ENCODE measurements at places on chromosomes 4 and X.

GRCh38 chrX:18883234-18883960 lies 100.5 kb downstream of the PHKA2 start:
- DNase-seq = no peak

- no peak for DNase-seq
These were observed 169.9 kb upstream of the AADAT start for GRCh38 chr4:170259631-170260153.

GRCh38 chr4:40596522-40596921 lies 33.1 kb downstream of the RBM47 start:
- DNase-seq = no peak

DNA sequence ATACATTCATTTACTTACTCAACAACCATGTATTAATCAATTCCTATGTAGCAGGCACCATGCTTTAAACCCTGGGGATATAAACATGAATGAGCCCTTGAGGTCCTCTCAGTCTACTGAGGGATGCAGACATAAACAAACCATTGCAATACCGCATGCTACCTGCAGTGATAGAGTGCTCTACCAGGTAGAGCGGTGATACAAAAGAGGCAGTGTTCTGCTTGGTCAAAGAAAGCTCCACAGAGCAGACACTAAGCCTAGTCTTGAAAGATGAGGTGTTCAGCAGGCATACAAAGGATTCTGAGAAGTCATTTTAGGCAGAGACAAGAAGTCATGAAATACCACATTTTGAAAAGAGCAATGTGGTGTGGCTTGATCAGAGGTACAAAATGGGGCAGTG lies 26.9 kb upstream of the AMOT start:
- no peak for DNase-seq

- no peak for DNase-seq
These were observed 466.3 kb upstream of the ACTRT1 start for GRCh38 chrX:128518508-128518907.

DNA sequence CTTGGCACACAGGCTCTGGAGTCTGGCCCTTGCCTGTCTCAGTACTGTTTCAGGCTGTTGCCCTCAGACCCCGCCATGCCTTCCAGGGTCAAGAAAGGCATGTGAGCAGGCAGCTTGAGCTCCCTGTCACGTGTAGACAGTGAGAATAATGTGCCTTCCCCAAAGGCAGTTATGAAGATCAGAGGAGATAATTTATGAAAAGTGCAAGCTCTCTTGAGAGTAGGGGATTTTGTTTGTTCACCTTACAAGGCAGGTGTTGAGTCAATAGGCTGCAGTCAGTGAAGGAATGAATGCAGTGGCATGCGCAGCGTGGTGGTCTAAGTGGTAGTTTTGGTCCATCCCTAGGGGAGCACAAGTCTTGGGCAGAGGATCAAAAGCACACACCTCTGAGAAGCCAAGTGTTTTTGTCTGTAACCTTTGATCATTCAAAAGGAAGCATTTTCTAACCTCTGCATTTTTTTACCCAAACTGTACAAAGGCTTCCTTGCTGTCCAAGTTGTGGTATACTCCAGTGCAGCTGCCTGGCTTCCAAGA lies 14.4 kb downstream of the HADH start:
- no peak for DNase-seq

DNA sequence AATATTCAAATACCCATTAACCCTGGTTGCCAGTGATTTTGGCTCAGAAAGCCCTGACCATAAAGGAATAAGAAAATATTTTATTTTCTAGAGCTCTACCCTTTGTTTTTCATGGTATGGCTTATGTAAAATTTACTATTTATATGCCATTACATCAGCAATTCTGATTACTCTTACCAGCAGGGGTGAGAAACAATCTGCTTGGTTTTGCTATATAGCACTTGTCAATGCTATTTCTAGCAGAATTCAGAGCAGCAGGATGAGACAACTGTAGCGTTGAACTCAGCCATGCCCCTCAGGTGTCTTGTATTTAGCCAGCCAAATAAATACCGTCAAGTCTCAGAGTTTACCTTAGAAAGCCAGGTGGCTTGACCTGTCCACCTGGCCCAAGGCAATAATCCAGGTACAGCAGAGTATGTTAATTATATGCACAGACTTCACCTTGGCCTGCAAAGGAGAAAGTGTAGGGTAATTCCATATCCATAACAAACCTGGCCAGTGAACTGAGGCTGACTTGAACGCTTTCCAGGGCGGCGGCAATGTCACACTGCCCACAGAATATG lies 1303.5 kb downstream of the RAPGEF2 start:
- DNase-seq = no peak

DNA sequence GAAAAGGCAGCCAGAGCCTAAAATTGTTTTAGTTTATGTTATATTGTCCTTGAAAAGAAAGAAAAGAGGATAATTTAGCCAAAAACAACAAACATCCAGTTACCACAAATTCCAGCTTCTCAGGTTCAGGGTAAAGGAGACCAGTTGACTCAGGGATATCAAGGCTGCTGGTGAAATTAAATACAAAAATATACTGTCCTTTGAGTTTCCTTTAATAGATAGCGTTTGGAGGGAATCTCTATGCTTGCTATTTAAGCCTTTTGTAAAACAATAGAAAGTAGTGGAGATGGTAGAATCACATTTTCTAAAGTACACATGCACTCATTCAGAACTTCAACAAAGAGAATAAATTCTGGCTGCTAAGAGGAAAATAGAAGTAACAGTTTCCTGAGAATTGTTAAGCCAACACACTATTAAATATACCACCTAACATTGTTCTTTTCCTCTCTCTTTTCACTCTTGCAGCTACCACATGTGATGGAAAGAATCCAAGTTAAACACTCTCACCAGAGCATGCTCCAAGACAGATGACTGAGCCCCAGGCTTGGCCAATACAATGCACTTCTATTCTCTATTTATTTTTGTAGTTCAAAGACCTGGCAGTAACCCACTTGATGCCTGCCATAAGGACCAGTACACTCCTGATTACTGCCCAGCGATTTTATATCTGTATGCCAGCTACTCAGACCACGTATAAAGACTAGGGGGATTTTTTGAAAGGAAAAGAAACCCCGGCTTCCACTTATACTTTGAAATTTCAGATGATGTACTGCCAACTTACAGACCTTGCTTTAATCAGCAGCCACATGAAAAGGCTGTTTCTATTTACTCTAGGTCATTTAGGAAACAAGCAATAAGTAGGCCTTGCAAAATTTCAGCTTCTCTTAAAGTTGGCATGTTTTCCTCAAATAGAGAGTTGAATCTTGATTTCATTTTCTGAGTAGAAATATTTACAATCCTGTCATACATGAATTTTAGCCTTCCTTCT lies 756.9 kb downstream of the FAT4 start:
- no peak for DNase-seq

DNA sequence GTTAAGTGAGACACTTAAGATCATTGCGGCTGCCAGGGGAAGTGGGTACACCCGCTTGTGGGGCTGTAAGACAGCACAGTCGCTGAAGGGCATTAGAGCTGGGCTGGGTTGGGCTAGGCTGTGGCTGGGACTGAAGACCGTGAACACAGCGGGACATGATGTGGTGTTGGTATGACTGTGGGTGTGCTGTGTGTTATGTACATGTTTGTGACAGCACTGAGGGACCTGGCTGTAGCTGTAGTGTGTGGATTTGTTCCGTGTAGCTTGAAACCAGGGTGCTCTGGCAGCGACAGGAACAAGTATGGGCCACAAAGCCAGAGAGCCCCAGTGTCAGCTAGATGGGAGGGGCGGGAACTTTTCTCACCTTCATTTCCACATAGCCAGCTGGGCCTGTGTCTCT lies 82.1 kb downstream of the NHSL2 start:
- DNase-seq = no peak

- no peak for DNase-seq
These were observed 419.9 kb upstream of the NWD2 start for GRCh38 chr4:36824682-36825081.

DNA sequence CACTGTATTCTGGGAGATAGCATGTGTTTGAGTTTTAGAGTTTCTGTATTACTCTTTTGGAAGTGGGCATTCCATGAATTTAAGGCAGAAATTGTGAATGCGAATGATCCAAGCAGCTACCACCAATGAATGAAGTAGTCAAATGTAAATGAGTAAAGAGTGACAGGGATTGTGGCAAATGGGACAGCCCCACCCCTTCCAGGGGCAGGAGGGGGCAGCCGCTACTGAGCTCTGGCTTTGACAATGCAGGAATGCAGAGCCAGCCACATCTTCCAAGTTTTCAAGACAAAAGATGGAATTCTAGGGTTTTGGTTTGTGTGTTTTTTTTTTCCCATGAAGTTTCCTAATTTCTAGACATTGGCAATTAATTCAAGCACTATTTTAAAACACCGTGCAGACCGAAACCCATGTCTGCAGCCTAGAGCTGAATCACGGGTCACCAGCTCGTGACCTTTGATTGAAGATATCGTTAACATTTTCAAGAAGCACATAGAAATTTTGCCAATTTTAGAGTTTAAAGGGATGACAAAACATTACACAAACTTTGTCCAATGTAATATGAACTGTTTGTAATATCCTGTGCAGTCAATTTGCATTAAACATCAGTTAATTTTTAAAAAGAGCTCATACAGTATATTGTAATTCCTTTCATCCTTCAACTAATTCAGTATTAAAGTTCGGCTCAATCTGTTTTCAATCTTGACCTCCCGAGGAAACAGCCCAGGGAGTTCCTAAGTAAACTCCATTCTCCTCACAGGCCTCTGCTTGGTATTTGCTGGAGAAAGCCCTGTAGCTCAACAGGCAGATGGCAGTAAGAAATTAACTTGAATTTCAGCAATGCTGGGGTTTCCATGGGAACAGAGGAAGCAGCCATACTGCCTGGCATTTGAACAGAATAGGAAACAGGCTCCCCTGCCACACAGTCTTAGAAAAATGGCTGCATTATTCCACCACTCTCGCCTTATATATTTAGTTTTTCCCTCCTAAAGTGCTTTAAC lies 83.4 kb downstream of the UCHL1 start:
- no peak for DNase-seq

- DNase-seq = no peak
These were observed 505.2 kb downstream of the ZNF674 start for GRCh38 chrX:46040001-46040400.

DNA sequence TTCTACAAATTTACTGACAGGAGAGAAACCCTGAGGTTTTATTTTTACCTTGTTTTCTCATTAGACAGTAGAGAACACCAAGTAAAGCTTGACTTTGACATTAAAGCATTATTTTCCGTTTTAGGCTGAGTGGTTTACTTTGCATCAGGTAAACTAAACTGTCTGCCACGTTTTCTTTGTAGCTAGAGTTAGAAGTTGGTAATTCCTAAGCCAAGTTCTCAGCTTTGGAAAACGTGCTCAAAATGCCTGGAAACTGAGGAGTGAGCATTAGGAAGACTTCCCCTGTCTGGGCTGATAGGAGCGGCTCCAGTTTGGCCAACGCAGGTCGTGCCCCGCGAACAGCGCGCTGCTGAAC lies 819 bp downstream of the PDLIM3 start:
- no peak for DNase-seq

DNA sequence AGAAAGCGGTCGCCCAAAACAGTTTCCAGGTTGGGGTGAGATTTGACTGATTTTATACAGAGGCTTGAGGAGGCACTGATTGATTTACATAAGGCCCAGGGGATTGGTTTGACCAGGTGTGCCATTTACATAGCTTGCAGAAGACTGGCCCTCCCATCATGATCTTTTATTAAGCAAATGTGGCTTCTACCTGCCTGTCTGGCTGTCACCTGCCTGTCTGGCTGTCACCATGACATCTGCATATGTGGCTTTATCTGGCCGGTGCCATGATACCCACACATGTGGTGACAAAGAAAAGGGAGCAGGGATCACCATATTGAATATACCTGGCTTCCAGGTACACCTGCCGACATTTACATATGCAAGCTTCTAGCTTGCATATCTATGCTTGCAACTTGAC lies 17.0 kb upstream of the CDS1 start:
- DNase-seq = no peak

- no peak for DNase-seq
These were observed 74.2 kb downstream of the LIMCH1 start for GRCh38 chr4:41611881-41612871.

GRCh38 chr4:74311696-74312313 lies 3.5 kb downstream of the EPGN start:
- no peak for DNase-seq

DNA sequence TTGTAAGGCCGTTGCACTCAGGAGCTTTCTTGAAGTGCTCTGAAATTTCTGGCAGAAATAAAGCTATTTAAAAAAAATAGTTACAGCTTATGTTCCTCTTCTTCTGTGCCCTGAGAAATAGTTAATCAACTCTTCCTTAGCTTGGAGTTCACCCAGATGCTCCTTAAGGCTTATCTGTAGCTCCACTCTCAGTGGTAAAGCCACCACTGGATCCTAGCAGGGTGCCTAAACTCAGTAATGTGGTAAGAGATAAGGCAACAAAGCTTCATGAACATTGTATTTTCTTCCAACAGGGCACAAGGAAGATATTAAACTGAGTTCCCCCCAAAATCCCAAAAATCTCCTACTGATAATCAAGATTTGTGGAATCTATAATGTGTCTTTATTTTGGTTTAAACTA lies 299.5 kb downstream of the MAPK10 start:
- no peak for DNase-seq

DNA sequence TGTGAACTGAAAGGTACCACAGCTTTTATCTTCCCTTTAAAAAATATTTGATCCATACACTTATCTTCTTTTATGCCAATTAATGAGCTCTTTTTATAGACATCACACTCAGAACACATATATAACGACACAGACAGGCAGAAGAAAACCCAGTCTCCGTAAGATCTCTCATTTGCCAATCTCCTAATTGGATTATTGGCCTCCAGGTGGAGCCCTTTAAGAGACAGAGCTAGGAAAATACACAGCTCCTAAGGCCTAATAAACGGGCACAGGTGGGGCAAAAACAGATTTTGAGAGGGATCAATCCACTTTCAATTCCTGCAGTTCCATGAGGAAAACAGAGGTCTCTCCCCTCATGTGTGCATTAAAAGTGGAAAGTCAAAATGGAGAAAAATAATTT lies 1495.4 kb downstream of the RPA4 start:
- DNase-seq = no peak

DNA sequence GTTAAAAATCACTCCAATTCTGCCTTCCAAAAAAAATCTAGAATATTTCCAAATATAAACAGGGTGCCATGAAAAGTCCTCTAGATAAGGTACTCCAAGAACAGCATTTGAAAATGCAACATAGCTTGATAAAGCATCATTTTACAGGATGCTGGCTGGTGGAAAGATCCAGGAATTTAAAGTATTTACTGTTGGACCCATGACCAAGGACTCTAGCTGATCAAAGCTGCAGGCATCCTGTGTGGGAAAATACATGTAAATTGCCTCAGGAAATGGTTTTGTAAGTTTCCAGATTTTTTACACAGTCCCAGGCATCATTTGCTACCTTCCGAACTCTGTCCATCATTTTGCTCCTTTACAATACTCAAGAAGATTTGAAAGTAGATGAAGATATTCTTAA lies 164.4 kb downstream of the GRIA3 start:
- DNase-seq = no peak

DNA sequence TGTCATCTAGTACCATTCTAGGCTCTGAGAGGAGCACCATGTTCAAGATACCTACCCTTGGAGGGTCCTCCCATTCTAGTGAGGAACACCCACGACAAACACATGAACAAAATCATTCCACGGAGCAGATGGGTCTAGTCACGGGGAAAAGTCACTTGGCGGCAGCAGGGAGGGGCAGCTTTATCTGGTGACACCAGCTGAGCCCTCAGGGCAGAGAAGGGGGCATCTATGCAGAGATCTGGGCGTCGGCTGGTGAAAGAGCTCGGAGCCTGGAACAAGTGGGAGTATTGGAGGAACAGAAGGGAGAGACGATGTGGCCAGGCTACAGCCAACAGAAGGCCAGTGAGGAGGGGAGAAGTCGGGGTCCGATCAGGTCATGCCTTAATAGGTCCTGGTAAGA lies 11.9 kb upstream of the PDHA1 start:
- DNase-seq = no peak

GRCh38 chr4:140109737-140110136 lies 44.2 kb downstream of the MAML3 start:
- DNase-seq = no peak

Measured in activated T-helper 9 cell treated with anti-CD3 and anti-CD28 coated beads, Interleukin-2, amount 50 U/mL, for 16 hours (primary cell).